Karpas-422 (cell line): ENCODE measurements at places on chromosomes 7 and 10. TPM values are rescaled to one million over a fixed set of nuclear protein-coding genes. Genes with fewer than 3 reads are reported as not detected.

The FANK1 gene
- not detected in 2 replicates for total RNA-seq

The FOXI2 gene
- not detected in 2 replicates for total RNA-seq

The PNLIP gene
- total RNA-seq: not detected in 2 replicates

The PDK4 gene
- total RNA-seq: not detected in 2 replicates

The SPDYE16 gene
- not detected in 2 replicates for total RNA-seq

The ZNF3 gene
- 17.6 and 20.8 TPM in 2 replicates for total RNA-seq

The KCP gene
- 1.6 and 11.7 TPM in 2 replicates for total RNA-seq

The ASZ1 gene
- total RNA-seq: not detected in 2 replicates

The PRLHR gene
- not detected in 2 replicates for total RNA-seq

The ZNF485 gene
- total RNA-seq: 7.5 and 12.7 TPM in 2 replicates

The PTER gene
- total RNA-seq: 24.4 and 40.1 TPM in 2 replicates

The AGAP9 gene
- 11.8 and 12.0 TPM in 2 replicates for total RNA-seq

The OPALIN gene
- total RNA-seq: not detected in 2 replicates

The WDR91 gene
- 7.8 and 11.5 TPM in 2 replicates for total RNA-seq

The AKR1C4 gene
- not detected in 2 replicates for total RNA-seq

The SUGCT gene
- 0.14 and 0.48 TPM in 2 replicates for total RNA-seq

The CDHR3 gene
- not detected in 2 replicates for total RNA-seq

The ANKRD30A gene
- total RNA-seq: not detected in 2 replicates

The ALOX5 gene
- 480 and 661 TPM in 2 replicates for total RNA-seq

The AASS gene
- total RNA-seq: not detected in 2 replicates

The FGFR2 gene
- not detected in 2 replicates for total RNA-seq

The APBB1IP gene
- total RNA-seq: 22.7 and 34.7 TPM in 2 replicates

The MBL2 gene
- not detected in 2 replicates for total RNA-seq

The PAPOLB gene
- total RNA-seq: not detected in 2 replicates

The PTPRN2 gene
- total RNA-seq: 0.87 and 1.7 TPM in 2 replicates

The GDF10 gene
- total RNA-seq: not detected in 2 replicates

The CYCS gene
- 43.9 and 102 TPM in 2 replicates for total RNA-seq

The IGFBP1 gene
- not detected in 2 replicates for total RNA-seq

The COL17A1 gene
- total RNA-seq: not detected in 2 replicates

The GPRIN2 gene
- not detected in 2 replicates for total RNA-seq

The SPDYE2B gene
- total RNA-seq: not detected in 2 replicates

The NEBL gene
- not detected in 2 replicates for total RNA-seq

The SEMA3A gene
- not detected in 2 replicates for total RNA-seq
